ENCODE measurements at places on chromosomes 5 and 9.

DNA sequence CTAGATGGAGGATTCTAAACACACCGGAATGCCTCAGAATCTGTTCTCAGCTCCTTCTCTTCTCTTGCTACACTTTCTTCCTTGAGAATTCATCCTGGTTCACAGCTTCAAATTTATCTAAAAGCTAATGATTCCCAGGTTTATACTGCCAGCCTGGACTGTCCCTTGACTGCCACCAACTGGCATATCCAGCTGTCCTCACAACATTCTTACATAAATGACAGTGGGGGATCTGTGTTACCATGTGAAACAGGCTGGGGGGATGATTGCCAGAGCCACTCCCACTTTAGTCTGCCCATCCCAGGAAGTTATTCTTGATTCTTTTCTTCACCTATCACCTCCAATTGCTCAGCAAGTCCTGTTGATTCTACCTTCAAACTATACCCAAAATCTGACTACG is 27.2 kb upstream of the ZFR start:
- DNase-seq: no peak

- DNase-seq: no peak
Observed at GRCh38 chr5:43731573-43731972, 128.6 kb downstream of the NNT start.

GRCh38 chr9:90107040-90107725 is 502.4 kb downstream of the GADD45G start:
- no peak for DNase-seq

DNA sequence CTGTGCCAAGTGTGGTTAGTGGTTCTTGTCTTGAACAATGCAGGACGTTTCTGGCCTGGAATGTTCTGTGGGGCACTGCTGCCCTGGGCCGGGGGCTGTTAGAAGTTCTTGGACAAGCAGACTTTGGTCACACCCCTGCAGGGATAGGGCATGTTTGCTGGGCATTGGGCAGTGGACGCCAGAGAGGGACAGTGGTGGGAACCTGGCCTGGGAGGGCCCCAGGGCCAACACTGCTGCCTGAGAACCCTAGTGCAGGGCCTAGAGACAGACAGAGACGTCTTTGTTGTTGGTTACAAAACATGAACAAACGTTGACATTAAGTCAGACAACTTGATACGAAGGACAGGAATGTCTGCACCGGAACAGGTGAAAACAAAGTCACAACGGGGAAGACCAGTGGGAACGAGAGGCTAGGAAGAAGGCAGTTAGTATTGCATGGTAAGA is 57.0 kb downstream of the WNK2 start:
- DNase-seq: no peak

- no peak for DNase-seq
Observed at GRCh38 chr5:89280103-89281037, 397.4 kb upstream of the MEF2C start.

DNA sequence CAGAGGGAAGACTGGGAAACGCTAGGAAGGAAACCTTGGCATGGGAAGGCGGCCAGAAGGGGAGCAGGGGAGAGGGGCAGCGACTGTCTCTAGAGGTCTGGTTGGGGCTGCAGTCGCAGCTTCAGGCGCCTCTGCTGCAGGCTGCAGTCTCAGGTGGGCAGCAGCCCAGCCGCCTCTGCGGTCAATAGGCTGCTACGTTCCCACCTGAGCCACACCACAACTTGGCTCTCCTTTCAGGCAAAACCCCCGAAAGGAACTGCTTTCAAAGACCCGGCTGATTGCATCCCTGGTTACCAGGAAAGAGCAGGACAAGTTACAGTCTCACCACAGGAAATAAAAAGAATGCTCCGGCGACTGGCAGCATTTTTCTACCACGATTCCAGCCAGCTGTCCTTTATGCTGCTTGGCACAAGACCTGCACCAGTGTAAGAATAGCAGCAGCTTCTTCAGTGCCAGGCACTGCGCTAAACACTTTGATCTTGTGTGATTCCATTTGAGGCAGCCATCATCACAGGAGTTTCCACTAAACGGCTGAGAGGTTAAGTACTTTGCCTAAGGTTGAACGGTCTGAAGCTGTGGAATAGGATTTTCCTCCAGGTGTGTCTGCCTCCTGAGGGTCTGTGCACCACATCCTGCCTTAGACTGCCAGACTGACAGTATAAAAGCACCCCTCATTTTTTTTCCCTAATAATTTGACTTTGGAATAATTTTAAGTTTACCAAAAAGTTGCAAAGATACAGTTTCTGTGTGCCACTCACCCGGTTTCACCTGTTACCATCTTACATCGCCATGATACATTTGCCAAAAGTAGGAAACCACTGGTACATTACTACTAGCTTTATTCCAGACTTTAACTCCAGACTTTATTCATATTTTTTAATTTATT is 7.5 kb downstream of the RPS14 start:
- DNase-seq: no peak

DNA sequence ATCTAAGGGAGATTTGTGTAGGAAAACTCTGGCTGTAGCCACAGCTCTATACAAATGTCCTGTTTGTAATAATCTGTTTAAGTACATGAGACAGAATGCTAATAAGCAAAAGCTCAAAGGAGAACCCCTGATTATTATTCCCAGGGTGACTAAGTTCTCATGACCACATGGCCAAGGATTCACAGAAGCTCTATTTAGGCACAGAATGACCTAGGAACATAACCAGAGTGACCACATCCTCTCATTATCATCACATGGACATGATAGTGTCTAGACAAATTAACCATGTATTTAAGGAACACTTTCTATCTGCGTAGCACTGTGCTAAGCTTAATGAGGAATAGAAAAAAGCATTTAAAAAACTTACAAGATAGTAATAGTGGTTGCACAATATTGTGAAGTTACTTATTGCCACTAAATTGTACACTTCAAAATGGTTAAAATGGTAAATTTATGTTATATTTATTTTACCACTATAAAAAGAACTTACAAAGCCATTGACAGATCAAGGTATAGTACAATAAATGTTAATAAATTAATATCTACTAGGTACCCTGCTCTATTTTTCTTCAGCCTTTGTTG is 56.3 kb downstream of the STX17 start:
- no peak for DNase-seq

DNA sequence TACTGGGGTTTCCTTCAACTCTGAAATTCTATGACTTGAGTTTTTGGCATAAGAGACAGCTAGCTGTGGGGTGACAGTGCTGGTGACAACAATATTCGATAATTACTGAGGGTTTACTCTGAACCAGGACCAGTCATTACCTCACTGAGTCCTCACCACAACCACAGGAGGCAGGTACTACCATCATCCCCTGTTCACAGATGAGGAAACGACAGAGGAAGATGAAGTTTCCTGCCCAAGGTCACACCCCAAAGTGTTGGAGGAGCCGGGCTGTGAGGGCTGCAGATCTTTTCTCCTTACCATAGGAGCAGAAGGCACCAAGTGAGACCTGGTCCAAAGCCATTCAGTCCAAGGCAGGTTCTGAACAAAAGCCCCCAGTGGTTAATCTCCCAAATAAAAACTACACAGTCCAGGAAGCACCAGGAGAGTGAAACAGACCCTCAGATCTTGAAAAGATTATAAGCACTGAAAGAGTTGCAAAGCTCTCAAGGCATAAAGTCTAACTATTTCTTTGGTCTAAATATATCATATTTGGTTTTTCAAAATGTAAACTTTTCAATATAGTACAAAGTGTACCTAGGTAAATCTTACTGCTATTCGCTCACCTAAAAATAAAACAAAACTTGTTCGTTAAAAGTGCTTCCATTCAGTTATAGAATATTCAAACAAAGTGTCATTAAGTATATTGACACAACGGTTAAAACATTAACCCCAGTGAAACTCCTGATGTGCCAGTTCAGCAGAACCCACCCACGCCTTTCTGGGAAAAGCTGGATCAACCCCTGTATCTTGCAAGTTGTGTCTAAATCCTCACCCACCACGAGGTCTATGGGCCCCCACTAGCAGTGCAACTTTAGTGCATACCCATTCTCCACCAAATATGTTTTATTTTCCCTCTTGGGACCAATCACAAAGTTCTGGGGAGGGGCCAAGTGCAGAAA is 82.6 kb upstream of the EQTN start:
- DNase-seq: no peak
